ENCODE measurements at places on chromosomes 2 and 18.

DNA sequence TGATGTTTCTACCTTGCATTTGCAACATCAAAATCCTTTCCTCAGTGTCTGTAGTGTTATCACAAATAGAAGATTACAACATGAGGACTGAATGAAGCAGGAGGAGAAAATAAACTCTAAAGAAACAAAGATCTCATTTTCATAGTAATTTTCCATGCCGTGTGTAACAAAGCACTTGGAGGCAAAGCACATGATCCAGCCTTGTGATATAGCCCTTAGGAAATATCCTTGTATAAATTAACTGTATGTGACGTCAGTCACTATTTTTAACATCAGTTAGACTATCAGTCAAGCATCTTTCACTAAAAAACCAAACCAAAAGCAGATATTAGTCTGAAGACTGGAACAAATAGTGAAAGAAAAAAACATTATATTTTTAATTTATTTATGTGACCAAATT lies 492.1 kb upstream of the CNTNAP5 start:
- DNase-seq, result no peak

GRCh38 chr2:161681046-161681445 lies 56.8 kb downstream of the SLC4A10 start:
- DNase-seq, result no peak

GRCh38 chr18:75782826-75783225 lies 355.3 kb upstream of the SMIM21 start:
- DNase-seq, result no peak

GRCh38 chr2:26807788-26808460 lies 22.1 kb downstream of the CENPA start:
- DNase-seq, result no peak

GRCh38 chr2:160379399-160379798 lies 114.2 kb downstream of the RBMS1 start:
- no peak for DNase-seq

GRCh38 chr18:32175265-32175664 lies 14.6 kb upstream of the MEP1B start:
- DNase-seq, result no peak

- DNase-seq, result no peak
These were observed 58.8 kb downstream of the APOB start for GRCh38 chr2:20985062-20985461.

GRCh38 chr18:49519101-49519971 lies 32.3 kb upstream of the C18orf32 start:
- DNase-seq, result peak; percentile 55

GRCh38 chr2:205769879-205770278 lies 87.6 kb downstream of the NRP2 start:
- no peak for DNase-seq

DNA sequence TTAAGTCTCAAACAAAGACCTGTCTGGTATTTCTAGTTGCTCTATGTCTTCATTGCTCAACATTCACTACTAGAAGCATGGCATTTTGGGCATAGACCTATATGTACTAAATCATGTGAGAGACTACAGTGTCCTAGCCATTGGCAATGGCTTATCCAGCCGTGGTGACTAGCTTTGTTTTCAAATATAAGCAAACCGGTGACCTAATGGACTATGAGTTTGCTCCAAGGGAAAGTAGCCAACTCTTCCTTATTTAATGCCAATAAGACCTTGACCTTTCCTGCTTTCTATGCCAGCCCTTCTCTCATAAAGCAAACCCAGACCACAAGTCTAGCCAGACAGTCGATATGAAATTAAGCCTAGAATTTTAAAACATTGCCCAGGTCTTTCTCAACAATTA lies 113.7 kb upstream of the CREB1 start:
- DNase-seq, result no peak

DNA sequence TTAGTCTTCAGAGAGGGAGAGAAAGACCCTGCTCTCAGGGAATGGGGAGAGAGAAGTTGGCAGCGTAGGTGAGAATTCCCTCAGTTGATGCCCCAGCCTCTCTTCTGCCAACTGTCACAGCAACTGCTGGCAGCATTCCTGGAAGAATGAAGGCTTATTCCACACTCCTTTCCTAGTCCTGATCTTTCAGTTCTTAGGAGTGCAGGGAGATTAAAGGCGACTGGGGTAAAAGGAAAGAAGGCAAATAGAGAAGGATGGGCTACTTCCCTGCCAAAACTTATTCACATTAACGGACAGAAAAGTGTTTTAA lies 65.9 kb upstream of the ACAA2 start:
- DNase-seq, result no peak

GRCh38 chr2:210337159-210337558 lies 22.2 kb upstream of the MYL1 start:
- peak; percentile 26 for DNase-seq

DNA sequence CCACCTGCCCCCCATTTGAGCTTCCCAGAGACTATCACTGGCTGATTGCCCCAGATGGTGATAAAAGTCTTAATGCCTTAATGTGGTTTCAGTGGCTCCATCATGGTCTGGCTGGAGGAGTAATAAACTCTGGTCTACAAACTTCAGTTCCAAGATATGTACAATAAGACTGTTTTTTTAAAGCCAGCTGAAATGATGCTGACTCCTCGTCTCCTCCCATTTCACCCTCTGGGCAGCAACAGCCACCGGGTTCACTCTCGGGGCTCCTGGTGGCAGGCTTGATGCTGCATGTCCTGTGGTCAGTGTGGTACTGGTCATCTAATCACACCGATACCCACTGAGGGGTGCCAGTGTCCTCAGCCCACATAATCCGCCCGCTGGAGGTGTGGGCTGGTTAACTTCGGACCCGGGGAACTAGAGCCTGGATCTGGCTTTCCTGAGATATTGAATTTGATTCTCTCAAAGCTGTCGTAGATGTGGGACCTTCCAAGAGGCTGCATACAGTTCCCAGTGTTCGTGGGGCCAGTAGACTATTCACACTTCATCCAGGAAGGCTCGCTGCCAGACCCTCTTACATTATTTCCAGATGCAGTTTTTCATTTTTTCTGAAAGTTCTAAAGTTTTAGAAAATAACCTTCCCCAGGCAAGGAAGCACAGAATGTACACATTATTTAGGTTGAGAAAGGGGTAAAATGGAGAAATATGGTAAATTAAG lies 95.3 kb downstream of the GALR1 start:
- DNase-seq, result no peak

DNA sequence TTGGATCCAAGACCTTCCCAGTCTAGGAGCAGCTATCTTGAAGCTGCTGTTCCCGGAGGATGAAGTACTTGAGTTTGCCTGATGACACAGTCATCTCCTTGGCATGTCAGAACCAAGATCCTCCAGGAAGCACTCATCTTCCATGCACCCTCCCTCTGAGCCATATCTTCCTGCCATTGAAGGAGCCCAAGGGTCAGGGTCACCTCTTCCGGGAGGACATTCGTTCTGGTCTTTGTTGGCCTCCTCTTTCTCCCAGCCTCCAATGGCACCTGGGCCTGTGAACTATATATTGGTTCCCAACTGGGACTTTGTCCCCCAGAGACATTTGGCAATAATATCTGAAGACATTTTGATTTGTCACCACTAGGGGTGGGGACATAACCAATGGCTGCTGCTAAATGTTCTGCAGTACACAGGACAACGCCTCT lies 4.2 kb upstream of the MYO7B start:
- DNase-seq, result no peak

GRCh38 chr18:76881744-76882143 lies 59.4 kb downstream of the ZNF236 start:
- no peak for DNase-seq

DNA sequence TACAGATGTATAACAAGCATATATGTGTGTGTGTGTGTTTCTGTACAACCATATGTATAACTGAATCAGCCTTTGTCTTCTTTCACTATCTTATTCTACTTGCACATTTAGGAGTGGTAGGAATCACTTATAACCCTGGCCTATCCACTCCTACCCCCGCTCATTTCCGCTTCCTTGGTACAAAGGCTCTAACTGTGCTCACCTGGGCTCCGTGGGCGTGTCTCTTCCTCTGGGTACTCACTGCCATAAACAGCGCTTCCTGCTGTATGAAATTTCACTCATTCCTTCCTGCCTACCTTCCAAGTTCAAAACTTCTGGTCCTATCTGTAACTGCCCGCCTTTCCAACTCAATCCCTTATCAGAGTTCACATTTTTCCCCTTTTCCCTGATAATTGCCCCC lies 815.5 kb downstream of the EPHA4 start:
- no peak for DNase-seq

DNA sequence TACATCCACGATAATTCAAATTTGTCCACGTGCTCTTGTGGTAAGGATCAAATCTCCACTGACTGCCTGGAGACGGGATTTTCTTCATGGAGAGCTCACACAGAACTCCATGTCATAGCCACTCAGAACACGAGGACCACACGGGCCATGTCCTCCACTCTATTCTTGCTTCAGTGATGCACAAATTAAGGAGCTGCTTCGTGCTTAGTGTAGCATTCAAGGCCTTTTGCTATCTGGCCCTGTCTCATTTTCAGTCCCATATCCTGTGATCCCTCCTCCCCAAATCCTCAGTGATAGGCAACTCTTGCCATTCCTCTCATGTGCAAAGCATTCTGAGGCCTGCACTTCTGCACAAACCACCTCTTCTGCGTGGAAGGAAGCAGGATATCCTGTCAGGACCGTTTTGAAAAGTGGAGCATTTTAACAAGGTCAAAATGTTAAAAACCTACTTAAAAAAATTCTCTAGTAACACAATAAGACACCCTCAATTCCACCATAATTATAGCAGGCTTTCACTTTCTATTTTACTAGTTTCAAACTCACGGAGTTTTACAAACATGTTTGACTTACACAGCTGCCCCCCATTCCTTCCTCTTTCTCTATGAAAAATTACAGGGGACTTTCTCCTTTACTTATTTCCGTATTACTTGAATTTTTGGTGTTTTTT lies 35.2 kb downstream of the ST3GAL5 start:
- DNase-seq, result peak; percentile 25

GRCh38 chr2:54979321-54980044 lies 70.8 kb downstream of the RTN4 start:
- no peak for DNase-seq

GRCh38 chr18:50310080-50310479 lies 22.6 kb upstream of the CXXC1 start:
- DNase-seq, result no peak

GRCh38 chr2:54535599-54536195 lies 79.6 kb downstream of the SPTBN1 start:
- peak; percentile 14 for DNase-seq

GRCh38 chr2:29112379-29112778 lies 2.8 kb upstream of the CLIP4 start:
- no peak for DNase-seq

- DNase-seq, result no peak
These were observed 21.7 kb downstream of the HDAC4 start for GRCh38 chr2:239378918-239379640.

DNA sequence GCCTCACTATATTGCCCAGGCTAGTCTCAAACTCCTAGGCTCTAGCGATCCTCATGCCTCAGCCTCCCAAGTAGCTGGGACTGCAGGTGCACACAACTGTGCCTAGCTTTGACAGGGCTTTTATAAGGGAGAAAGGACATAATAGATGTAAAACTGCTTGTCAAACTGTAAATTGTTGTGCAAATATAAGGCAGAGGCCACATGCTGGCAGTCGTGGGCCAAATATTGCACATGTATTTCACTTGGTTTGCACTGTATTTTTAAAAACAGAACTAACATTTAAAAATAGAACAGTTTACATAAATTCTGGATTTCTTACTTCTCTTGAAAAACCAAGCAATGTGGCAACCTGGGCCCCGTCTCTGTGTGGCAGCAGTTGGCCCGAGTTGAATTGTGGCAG lies 31.2 kb upstream of the MYO3B start:
- DNase-seq, result no peak

- no peak for DNase-seq
These were observed 503.6 kb downstream of the ARHGAP15 start for GRCh38 chr2:143632751-143633374.

DNA sequence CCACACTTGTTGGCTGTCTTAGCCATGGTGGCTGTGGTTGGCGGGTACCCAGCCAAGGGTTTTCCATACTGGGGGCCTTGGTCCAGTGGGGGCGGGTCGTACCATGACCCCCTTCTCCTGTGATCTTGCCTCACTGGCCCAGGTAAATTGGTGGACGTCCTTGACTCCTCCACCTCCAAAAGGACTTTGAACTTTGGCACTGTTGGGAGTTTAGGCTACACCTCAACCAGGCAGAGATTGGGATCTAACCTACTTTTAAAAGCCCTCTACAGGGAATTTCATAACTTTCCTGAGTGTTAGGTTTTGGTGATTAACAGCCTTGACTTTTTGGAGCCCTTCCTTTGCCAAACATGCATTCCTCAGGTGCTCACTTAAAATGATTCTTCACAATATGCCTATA lies 106.7 kb downstream of the NEDD4L start:
- no peak for DNase-seq

GRCh38 chr2:43130548-43130875 lies 95.9 kb downstream of the ZFP36L2 start:
- DNase-seq, result no peak

DNA sequence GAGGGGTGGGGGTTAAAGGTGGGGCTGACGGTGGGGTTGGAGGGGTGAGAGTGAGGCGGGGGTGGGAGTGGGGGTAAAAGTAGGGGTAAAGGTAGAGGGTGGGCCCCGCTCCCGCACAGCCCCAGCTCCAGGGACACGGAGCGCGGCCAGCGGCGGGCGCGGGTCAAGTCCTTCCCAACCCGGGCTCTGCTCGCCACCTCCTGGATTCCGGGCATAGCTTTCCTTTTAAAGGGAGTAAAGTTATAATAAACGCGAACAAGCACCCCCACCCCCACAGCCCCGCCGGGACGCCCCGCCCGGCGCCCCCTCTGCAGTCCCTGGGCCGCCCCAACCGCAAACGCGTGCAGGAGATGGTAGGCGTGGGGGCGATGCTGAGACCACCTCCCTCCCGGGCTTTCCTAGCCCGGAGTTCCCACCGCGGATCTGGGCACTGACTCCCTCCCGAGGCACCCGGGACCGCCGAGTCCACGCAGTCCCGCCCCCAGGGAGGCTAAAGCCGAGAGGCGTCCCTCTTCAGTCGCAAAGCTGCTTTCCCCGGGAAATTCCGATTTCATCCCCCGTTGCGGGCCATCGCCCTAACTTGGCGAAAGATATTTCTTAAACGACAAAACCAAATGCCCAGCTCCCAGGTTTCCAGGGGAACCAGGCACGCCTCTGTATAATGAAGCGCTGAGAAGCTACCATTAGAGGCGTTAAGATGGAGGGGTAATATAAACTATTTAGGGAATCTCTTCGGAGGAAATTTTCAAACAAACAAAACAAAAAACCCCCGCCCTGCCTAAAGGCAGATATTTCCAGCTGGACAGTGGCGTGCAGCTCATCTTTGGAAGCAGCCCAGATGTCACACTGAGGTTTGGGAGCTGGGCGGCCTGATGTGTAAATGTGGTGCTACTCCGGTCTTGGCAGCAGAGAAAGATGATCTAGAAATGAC lies at the start of gene LIMS2:
LIMS2 (minus strand) TSS at position 200 of the 931 bp plus-strand sequence. CDS start 506 bp downstream, outside the sequence.
- no peak for DNase-seq

Data from OCI-M1 (cell line).